Type B pancreatic cell (in vitro differentiated cells): ENCODE measurements at places on chromosomes 1 and 21. TPM values are rescaled to one million over a fixed set of nuclear protein-coding genes. Genes with fewer than 3 reads are reported as not detected.

DNA sequence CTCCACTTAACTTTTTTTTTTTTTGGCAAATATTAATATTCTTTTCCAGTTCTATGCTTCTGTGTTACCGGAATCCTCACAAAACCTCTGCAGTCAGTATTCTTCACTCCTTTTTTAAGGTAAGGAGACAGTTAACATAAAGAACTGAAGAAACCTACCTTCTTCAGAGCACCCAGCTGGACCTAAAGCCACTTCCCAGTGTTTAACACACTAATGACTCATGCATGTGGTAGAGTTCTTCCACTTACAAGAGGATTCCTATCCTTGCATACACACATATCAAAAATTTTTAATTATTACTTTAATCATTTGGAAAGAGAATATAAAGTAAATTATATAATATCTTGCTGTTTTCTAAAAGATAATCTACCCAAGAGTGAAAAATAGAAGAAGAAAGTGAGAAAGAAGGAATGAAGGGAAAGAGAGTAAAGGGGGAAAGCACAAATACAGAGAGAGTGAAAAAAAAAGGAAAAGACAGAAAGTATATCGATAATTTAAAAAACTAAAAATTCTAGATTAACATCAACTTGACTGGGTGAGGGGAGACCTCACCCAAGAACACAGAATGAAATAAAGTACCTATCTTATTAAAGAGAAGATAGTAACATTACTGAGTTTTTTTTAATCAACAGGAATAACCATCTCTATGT is 54.9 kb downstream of the ENAH start:
- DNase-seq, result no peak
- H3K4me3 ChIP-seq, result no peak overlapping the region
- H3K27ac ChIP-seq, result no peak overlapping the region

Gene MROH7
- 0.19 and 0.79 TPM in 2 replicates for total RNA-seq

Gene TFAP2E
- total RNA-seq, result 1.3 and 1.4 TPM in 2 replicates

DNA sequence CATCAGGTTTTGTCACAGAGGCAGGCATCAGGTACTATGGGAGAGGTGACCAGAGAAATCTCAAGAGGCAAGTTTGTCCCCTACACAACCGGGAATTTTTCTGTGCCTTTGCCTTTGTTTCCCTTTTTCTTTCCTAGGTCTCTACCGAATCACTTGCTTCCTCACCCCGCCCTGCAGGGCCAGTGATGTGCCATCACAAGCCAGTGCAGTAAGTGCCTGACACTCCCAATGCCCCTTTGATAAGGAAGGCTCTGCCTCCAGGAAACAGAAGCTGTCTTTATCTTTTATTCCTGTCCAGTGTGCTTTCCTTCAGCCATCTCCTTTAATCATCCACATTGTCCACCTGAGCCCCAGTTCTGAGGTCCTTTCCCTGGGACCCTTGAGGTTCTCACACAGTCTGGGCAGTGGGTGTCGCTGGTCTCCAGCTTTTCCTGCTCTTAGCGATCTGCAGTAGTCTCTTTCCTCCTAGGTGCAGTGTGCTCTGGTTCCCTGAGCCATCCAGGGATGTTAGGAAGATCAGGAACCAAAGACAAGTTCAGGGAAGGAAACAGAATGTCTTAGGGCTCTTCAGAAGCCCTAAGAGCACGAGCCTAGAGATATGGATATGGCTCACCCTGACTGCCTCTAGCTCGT is 36.6 kb downstream of the GJA5 start:
- H3K36me3 ChIP-seq, result no peaks in the 10 kb centered on the region
- peaks cover 5% of the 10 kb centered on the region for H3K4me1 ChIP-seq
- no peak overlapping the region for H3K27ac ChIP-seq

GRCh38 chr1:103327054-103327719 is 198.3 kb upstream of the RNPC3 start:
- H3K36me3 ChIP-seq, result no peaks in the 10 kb centered on the region
- no peak for DNase-seq
- H3K4me1 ChIP-seq, result no peaks in the 10 kb centered on the region
- H3K4me3 ChIP-seq, result no peak overlapping the region
- no peaks in the 10 kb centered on the region for H3K27me3 ChIP-seq

DNA sequence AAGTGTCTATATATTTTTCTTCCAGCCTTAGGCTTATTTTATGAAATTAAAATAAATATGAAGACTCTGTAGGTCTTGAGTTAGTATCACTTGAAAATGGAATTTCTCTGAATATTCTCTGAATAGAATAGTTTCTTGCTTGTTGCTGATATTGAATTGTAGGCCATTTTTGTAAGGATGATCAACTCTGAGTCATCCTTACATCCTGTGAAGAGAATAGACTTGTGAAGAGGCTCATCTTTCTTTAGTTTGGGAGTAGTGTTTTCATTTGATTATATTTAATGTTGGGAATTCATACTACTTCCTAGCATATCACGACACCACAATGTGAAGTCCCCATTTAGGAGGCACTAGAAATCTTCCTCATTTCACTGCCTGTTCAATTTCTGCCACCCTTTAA is 27.5 kb upstream of the CD1D start:
- H3K27ac ChIP-seq, result no peak overlapping the region
- H3K4me3 ChIP-seq, result no peak overlapping the region
- peaks cover 57% of the 10 kb centered on the region for H3K27me3 ChIP-seq
- no peaks in the 10 kb centered on the region for H3K36me3 ChIP-seq
- peaks cover 13% of the 10 kb centered on the region for H3K4me1 ChIP-seq
- DNase-seq, result no peak

GRCh38 chr1:11913291-11913690 is 12.9 kb downstream of the KIAA2013 start:
- peaks cover 20% of the 10 kb centered on the region for H3K4me1 ChIP-seq
- no peak overlapping the region for H3K4me3 ChIP-seq

DNA sequence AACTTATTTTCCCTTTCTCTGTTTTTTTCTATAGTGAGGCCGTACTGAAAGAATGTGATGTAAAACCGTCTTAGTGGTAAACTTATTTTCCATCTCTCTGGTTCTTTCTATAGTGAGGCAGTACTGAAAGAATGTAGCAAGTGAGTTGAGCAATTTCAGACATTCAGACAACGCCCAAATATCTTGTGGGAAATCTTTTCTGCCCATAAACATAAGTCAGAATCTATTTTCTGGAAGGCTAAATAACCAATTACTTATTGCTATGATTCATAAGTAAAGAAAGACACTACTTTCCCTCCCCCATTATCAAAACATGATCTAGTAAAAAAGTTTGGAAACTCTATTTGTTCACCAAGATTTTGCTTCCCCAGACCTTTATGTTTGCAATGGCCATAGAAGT is 18.8 kb upstream of the SCCPDH start:
- peaks cover 3% of the 10 kb centered on the region for H3K27me3 ChIP-seq
- H3K27ac ChIP-seq, result peak overlapping the region; percentile 87
- no peak overlapping the region for H3K4me3 ChIP-seq
- H3K4me1 ChIP-seq, result no peaks in the 10 kb centered on the region
- no peaks in the 10 kb centered on the region for H3K36me3 ChIP-seq
- DNase-seq, result no peak

DNA sequence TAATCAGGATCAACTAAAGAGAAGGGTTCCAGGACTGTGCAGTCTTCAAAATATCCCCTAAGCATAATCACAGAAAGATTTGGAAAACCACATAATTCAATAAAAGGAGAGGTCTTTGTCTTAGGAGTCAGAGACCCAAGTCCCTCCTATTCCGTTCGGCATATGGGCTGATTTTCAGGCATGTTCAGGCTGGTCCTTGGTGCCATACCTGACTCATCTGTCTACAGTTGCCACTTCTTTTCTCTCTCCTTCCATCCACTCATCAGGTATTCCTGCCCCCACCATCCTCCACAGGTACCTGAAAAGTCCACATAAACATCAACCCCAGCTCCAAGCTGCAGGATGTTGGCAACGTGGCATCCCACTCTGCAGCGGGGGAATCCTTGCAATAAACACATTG is 29.7 kb upstream of the RPL11 start:
- peaks cover 12% of the 10 kb centered on the region for H3K4me1 ChIP-seq
- H3K36me3 ChIP-seq, result no peaks in the 10 kb centered on the region
- H3K27me3 ChIP-seq, result no peaks in the 10 kb centered on the region
- no peak for DNase-seq
- no peak overlapping the region for H3K27ac ChIP-seq

GRCh38 chr1:213256438-213257087 is 205.5 kb downstream of the RPS6KC1 start:
- DNase-seq, result no peak
- H3K4me3 ChIP-seq, result no peak overlapping the region
- no peaks in the 10 kb centered on the region for H3K27me3 ChIP-seq
- peaks cover 16% of the 10 kb centered on the region for H3K4me1 ChIP-seq
- no peak overlapping the region for H3K27ac ChIP-seq
- no peaks in the 10 kb centered on the region for H3K36me3 ChIP-seq

DNA sequence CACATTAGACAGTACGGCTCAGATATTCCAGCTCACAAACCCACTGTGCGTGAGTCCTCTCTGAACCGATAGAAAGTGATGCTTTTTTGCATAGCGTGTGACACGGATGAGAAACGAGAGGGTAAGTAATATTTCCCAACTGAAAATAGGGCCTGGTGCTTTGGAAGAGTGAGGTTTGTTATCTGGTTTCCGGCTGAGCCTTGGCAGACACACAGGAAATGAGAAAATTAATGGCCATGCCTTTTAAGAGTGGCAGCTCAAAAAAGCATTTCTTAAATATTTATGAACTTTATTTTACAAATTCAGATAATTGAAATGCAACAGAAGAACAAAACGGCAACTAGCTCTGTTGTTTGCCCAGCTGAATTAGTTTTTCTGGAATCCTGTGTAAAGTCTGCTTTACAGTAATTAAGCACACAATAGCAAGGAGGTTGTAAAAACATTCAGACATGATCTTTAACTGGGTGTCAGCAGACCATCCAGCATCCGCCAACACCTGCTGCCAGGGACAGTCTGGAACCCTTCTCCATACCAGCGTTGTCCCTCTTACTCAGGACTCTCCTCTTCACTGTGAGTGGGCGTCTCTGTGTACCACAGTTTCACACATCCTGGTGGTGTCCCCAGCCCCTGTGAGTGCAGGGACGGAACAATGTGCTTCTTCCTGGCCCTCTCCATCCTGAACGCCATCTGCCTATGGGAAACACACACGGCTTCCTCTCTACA is 155.4 kb downstream of the PGBD5 start:
- DNase-seq, result no peak
- H3K36me3 ChIP-seq, result no peaks in the 10 kb centered on the region
- H3K4me1 ChIP-seq, result peaks cover 10% of the 10 kb centered on the region
- peak overlapping the region; percentile 26 for H3K27ac ChIP-seq

Gene DNMT3L
- 0.81 TPM in 1 of 2 replicates, not detected in the other for total RNA-seq

DNA sequence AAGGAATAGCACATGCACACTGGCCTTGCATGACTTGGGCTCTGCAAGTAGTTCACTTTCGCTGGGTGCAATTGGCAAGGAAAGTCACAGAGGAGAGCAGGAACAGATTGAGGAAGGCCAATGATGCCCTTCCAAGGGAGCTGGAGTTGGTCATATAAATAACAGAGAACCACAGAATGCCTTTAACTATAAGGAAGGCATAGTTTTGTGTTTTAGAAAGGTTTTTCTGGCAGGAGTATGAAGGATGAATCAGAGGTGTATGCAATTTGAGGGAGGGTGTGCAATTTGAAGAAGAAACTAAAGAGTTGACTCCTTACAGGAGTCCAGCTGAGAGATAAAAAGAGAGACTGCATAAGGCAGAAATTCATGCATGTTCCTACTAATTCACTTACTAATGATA is 112.1 kb downstream of the PHTF1 start:
- no peak for DNase-seq
- peaks cover 18% of the 10 kb centered on the region for H3K36me3 ChIP-seq
- H3K4me1 ChIP-seq, result no peaks in the 10 kb centered on the region
- no peaks in the 10 kb centered on the region for H3K27me3 ChIP-seq
- no peak overlapping the region for H3K4me3 ChIP-seq

GRCh38 chr1:115837341-115837739 is 3.6 kb downstream of the NHLH2 start:
- H3K27me3 ChIP-seq, result peaks cover 88% of the 10 kb centered on the region
- no peak overlapping the region for H3K27ac ChIP-seq
- DNase-seq, result no peak
- peak overlapping the region; percentile 72 for H3K4me3 ChIP-seq
- no peaks in the 10 kb centered on the region for H3K36me3 ChIP-seq

Gene SEMA4A
- 7.1 and 12.9 TPM in 2 replicates for total RNA-seq

GRCh38 chr1:198711837-198712236 is 73.0 kb downstream of the PTPRC start:
- no peak overlapping the region for H3K27ac ChIP-seq
- DNase-seq, result no peak
- H3K4me1 ChIP-seq, result no peaks in the 10 kb centered on the region
- H3K4me3 ChIP-seq, result no peak overlapping the region
- H3K36me3 ChIP-seq, result no peaks in the 10 kb centered on the region
- no peaks in the 10 kb centered on the region for H3K27me3 ChIP-seq
